ENCODE measurements at places on chromosomes 1 and 21. TPM values are rescaled to one million over a fixed set of nuclear protein-coding genes. Genes with fewer than 3 reads are reported as not detected.

Gene CASQ1
- total RNA-seq = 1.2 TPM

Gene DIRAS3
- total RNA-seq = 3.0 TPM

Gene CELA2A
- total RNA-seq = 5.4 TPM

Gene MYBPH
- total RNA-seq = 7.7 TPM
